ENCODE measurements at places on chromosomes 1 and 21.

DNA sequence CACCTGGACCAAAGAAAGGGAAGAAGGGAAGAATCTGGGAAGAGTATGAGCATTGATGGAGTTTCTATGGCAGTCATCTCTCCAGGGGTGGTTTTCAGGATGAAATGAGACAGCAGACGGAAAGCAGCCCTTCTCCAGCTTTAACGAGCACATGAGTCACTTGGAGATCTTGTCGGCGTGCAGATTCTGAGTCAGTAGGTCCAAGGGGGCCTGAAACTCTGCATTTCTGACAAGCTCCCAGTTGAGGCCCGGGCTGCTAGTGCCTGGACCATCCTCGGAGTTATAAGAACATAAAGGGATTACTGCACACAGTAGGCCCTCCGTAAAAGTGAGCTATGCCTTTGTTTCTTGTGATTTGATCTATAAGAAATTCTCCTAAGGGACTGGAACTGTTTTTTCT is 17.6 kb downstream of the HSPG2 start:
- no peak for DNase-seq

GRCh38 chr1:223256034-223256433 is 107.9 kb downstream of the SUSD4 start:
- DNase-seq: no peak

DNA sequence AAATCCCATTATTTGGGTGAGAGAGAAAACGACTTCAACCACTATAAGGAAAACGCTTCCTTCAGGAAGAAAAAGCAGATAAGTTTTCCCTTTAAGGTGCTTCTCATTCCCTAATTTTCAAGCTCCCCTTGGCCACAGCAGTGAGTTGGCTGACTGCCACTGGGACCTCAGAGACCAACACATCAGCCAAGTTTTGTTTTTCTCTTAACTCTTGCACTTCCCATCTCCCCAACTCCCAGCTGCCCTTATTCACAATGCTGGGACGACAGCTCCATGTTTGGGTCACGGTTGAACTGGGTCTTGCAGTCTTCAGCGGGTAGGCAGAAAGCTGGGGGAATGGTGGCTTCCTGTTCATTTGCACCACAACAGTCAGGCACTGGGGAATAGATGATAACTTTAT is 18.9 kb downstream of the SGIP1 start:
- DNase-seq: no peak

DNA sequence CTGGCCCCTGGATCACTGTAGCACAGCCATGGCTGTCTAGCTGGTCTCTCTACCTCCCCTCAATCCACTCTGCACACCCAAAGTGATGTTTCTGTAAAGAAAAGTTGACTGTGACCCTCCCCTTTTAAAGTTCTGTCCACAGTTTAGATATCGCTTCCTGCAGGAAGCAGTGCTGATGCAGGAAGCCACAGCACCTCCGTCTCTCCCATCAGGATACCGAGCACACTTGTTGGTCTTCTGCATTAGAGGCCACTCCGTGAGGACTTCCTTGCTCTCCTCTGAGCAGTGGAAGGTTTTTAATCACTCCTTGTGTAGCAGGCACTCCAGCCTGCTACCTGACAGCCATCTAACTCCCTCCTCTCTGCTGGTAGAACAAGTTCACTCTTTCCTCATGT is 69.5 kb downstream of the GADD45A start:
- DNase-seq: no peak

- DNase-seq: no peak
Observed at GRCh38 chr1:96030312-96030711, 691.3 kb upstream of the PTBP2 start.

DNA sequence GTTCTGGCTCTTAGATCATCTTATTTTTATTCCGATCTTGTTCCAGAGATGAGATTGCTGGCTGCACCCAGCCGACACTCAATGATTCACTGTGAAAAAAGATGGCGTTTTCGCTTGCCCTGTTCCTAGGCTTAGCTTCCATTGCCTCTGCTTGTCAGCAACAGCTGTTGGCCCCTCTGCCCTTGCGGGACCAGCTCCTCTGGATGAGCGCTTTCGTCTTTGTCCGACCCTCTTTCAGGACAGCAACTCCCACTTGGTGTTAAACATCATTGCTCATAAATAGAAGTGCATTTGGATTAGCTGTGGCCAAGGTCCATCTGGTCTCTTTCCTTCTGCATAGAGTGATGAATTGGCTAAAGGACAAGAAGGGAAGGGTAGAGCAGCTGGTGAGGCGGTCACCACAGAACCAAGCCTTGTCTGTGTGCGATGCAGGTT is 43.5 kb upstream of the SCCPDH start:
- DNase-seq: peak; percentile 31

DNA sequence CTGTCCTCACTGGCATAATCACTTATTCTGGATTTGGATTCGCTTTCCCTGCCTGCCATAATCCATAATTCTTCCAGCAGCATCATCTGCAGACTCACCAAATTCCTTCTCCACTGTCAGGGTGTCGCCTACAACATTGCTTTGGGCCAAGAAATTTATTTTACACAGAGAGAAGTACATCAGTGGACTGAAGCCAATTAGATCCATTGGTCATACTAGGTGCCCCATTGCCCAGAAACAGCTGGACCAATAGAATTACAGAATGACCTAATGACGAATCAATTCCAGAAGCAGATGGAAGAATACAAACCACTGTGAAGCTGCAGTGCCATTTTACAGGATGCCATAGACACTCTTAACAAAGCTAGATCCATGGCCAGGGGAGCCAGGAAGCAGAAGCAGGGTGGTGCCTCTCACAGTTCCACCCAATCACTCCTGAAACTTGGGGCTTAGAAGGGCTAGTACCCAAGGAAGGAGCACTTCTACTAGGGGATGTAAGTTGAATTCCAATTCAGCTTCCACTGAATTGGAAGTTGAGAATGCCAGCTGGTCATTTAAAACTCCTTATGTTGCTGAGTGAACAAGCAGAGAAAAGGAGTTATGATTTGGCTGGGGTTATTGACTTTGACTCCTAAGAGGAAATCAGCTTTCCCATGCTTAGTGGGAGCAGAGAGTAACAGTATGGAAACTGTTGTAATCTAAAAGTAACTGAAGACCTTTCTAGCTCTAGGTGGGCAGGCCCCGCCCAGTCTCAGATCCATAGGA is 44.0 kb downstream of the EDN2 start:
- no peak for DNase-seq

DNA sequence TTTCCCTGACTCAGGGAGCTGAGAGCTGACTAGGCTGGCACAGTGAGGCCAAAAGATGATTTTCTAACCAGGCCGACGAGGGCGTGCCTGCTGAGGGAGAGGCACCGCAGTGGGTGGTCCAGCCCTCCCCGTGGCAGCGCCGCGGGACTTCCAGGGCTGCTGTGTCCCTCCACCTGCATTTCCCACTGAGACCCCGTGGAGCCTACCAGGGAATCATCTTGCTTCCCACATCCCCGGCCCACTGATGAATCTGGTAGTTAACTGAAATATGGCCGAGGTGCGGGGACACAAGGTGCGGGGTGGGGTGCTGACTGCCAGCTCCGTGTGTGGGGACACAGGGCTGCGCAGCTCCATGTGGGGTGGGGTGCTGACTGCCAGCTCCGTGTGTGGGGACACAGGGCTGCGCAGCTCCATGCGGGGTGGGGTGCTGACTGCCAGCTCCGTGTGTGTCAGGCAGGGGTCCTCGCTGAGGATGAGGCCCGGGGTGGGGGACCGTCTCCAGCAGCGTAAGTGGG is 10.4 kb downstream of the WRAP73 start:
- no peak for DNase-seq

DNA sequence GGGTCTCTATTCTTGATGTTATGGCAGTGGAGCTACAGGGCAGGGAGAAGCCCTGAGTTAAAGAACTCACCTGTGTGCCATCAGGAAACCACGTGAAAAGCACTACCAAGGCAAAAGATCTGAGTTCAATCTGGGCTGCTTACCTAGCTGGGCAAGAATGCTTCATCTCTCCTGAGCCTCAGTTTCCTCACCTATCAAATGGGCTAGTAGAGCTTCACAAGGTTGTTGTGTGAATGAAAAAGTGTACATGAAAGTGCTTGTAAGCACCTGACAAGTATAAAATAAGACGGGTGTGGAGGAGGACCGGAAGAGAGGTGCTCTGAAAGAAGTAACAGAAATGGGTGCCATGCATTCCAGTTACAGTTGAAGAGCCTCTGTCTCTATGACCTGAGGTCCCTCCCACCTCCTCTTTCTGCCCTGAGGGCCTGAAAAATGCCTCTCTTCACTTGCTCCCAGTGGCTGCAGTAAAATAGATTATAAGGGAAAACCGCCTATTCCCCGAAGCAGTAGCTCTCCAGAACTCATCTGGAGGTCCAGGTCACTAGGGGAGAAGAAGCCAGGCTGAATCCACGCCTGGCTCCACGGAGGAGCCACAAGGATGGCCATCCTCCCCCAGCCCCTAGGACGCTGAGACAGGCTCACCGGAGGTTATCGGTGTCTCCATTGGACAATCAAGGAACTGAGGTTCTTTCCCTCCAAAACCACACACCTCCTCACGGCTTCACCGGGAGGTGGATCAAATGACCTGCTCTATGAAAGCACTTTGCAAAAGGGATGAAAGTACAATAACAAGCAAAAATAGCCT is 1.4 kb downstream of the GPR161 start:
- DNase-seq: peak; percentile 15

DNA sequence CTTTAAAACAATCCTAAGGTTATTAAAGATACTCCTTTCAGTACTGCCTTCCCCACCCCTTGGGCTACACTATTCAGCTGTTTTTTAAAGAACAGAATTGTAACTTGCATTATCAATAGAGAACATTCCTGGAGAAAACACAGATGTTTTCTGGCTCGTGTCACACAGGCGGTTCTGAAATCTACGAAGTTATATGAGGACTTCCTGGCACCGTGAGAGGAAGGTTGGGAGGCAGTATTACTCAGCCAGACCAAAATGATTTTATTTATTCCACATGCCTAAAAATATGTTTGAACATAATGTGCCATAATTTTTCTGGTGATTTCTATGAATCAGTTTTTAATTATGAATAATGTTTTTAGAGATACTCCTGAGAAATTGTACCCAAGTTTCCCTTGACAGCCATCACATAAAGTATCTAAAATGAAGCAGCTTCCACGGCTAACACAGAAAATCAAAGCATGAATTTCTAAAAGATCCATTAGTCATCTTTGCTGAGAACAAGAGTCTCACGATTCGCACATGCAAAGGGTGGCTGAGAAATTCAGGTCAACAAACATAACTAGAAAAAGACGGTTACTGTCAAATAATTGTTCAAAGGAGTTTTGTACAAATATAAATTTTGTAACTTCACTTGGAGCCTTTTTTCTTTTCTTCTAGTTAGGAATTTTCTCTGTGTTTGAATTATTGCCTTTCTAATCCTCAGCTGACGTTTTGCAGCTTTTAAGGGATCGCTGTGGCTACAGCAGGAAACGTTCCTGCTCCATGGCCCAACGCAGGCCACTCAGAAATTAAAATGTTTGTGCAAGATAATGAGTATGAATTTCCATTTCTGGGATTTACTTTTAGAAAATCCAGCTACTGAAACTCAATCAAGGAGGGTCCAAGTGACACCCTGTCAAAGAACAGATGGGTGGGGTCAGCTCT is 8.0 kb upstream of the SIM2 start:
- DNase-seq: no peak

- DNase-seq: no peak
Observed at GRCh38 chr1:184635347-184635979, 119.2 kb downstream of the EDEM3 start.

GRCh38 chr21:30689822-30690221 is 28.8 kb downstream of the KRTAP21-3 start:
- DNase-seq: no peak

GRCh38 chr1:224213438-224214119 is 30.5 kb downstream of the DEGS1 start:
- peak; percentile 24 for DNase-seq

- DNase-seq: no peak
Observed at GRCh38 chr1:211183747-211184313, 49.9 kb upstream of the KCNH1 start.

DNA sequence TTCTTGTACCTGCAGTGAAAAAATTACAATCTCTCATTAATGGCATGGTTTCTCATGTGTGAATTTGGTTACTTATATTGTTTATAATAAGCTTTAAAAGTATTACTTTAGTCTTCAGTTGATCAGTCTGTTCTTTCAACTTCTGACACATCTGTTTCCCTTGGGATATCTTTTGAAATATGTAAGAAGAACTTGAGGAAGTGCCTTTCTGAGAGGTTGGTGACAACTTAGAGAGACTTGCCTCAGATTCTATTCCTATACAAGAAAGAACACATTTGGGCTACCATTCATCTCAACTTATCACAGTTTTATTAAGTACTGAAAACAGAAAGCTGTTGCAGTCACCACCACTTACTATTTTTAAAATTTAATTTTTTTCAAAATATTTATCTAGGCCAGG is 8.1 kb downstream of the AKNAD1 start:
- no peak for DNase-seq

DNA sequence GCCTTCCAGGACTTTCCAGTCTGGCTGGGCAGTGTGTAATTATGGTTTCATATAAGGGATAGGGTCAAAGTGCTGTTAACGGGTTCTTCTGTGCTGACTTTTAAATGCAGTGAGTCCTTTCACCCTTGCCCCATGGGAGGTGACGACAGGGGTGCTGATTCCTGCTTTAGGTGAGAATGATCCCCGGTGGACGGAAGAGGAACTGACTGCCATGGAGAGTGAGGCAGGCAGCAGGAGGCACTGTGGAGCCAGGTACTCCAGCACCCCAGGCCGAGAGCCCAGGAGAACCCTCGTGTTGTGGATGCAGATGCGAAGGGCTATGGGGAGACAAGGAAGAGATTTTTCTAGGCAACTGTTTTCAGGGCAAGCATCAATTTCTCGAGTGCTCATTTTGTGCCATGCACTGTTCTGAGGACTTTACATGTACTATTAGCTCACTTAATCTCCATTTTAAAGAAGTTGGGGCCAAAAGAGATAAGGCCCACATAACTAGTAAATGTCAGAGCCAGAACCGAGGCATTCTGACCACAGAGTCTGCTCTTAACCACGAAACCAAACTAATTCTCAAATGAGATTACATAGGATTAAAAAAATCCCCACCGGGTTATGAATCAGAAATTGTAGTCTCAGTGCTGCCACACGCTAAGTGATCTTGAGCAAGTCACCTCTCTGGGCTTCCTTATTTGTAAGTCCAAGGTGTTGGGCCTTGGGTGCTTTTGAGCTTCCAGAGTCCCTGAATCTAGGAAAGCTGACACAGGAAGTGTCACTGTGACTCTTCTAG is 28.2 kb downstream of the STPG1 start:
- DNase-seq: no peak

DNA sequence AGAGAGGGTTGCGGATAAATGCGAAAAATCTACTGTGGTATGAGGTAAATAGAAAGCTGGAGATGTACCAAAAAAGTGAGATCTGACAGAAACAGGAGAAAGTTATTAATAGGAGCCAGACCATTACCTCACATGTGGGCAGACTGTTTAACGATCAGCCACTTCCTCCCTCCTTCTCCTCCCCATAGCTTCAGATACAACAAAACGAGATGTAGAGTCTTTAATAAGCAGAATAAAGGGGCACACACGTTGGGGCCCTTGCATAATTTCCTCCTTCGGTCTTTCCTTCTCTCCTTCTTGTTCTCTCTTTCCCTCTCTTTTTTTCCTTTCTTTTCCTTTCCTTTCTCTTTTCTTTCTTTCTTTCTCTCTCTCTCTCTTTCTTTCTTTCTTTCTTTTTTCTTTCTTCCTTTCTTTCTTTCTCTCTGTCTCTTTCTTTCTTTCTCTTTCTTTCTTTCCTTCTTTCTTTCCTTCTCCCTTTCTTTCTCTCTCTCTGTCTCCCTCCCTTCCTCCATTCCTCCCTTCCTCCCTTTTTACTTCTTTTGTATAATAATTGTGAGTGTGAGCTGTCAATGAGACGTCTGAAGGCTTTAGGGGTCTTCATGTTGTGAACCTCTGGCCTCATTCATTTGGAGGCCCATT is 242.1 kb downstream of the GRIK1 start:
- DNase-seq: no peak

GRCh38 chr1:179369751-179370341 is 4.1 kb downstream of the AXDND1 start:
- peak; percentile 33 for DNase-seq

Measured in nephron progenitor cell (in vitro differentiated cells).